Kasumi-1 (cell line): ENCODE measurements at places on chromosomes 7 and 10.
A peak's percentile ranks its signal among the peaks of the same experiment; 100 is the strongest.

DNA sequence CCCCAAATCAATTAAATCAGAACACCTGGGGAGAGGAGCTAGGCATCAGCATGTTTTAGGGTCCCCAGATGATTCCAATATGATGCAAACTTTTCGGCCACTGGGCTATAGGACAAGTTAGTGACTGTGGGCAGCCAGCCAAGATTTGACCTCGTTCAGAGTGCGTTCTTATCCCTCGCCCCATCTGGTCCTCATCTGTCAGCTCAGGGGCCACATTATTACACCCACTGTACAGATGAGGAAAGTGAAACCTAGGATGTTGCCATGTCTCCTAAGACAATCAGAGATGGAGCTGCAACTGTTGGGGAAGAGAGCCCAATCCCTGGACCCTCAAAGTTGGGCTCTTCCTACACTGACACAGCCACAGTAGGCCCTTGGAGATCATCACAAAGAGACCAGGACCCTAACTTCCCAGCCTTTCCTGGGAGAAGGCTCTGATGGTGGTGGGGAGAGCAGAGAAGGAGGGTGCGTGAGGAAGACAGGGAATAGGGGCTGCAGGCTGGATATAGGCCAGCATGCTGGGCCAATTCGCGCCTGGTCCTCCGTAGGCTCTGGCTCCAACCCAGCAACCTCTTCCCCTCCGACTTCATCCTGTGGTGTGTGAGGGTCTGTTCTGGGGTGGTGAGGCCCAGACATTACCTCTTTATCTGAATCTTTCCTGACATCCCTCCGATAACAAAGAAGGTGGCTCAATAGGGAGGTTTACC, 109.4 kb upstream of the ZMIZ1 start:
- no peak for DNase-seq

GRCh38 chr7:133502972-133503371, 250.1 kb downstream of the EXOC4 start:
- no peak for DNase-seq

- DNase-seq = no peak
Measured at GRCh38 chr7:45689011-45689796, 115.0 kb downstream of the ADCY1 start.

- DNase-seq = no peak
Measured at GRCh38 chr7:28595076-28595475, 182.8 kb downstream of the CREB5 start.

GRCh38 chr7:33886149-33886623, 19.2 kb upstream of the BMPER start:
- no peak for DNase-seq

GRCh38 chr7:50752422-50752821, 30.3 kb downstream of the GRB10 start:
- DNase-seq = no peak

DNA sequence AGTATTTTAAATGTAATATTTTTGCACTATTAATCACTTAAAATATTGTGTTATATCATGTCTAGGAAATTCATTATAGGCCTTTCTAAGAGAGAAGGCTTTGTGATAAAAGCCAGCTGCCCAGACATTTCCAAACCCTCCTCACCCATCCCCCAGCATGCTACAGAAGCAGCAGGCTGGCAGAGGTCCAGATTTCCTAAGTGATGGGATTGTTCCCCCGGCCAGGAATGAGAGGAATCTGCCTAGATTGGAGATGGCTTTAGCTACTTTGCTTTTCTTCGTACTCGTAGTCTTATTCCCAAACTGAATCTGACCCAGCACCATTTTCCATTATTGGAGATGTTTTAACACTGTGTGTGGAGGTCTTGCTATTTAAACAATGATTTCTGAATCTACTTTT, 29.4 kb downstream of the CDK14 start:
- no peak for DNase-seq

DNA sequence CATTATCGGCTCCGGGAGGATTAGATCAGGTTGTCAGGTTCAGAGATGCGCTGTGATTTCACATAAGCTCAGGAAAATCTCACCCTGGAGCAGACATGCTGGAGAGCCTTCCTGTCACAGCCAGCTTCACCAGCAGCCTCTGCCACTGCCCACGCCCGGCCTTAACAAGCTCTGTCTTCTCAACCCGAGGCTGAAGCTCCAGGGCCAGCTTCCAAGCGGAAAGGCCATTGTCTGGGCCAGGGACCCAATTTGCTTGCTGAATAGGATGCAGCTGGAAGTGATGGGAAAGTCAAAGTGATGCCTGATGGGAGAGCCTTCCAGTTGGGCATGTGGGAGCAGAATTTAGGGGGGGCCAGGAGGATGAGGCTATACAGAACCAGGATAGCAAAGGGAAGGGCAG, 36.3 kb downstream of the C10orf105 start:
- DNase-seq = no peak

DNA sequence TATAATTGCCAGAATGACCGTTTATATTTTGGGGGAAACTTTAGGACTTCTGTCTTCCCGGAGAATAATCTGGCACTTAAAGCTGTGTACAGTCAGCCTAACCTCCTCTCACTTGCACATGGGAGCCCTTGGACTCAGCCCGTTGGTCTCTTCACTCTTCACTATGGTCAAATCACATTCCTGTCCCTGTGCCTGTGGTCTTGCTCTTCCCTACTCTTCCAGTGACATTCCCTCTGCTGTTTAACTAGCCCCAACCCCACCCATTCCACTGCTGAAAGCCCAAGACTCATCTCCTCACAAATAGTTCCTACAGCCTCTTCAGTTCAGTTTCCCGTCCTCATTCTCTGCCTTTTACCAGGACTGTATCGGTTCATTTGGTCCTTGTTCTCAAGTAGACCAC, 135.0 kb downstream of the DYNC1I1 start:
- DNase-seq = no peak

DNA sequence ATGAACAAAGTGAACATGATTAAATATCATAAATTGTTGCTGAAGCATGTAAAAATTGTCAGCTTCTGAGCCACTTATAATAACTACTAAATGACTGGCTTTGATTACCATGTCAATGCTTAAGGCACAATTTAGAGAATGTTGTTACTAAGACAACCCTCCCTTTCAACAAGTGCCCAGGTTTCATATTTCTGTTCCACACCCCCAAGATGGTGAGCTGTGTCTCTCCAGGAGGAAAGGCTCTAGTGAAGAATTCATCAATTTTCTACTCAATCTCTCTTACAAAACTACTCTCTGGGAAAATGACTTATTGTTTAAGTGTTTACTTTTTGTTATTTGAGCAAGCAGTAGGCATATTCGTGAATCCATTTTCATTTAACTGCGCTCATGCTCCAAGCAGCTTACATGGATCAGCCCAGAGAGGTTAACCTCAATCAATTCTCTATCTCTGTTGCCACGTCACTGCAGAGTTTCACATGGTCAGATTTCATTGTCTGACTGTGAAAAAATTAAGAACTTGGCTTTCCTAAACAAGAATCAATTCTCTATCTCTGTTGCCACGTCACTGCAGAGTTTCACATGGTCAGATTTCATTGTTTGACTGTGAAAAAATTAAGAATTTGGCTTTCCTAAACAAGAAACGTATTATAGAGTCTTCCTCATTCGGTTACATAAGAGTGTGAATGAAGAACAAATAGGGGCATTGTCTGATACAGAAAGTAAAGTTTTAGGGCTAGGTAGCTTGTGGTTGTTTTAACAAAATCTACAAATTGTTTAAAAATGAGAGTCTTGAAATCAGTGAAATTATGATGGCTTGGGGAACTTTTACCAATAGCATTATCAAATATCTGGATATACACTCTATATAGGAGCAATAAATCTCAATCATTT, 49.7 kb downstream of the CCDC71L start:
- DNase-seq = no peak

DNA sequence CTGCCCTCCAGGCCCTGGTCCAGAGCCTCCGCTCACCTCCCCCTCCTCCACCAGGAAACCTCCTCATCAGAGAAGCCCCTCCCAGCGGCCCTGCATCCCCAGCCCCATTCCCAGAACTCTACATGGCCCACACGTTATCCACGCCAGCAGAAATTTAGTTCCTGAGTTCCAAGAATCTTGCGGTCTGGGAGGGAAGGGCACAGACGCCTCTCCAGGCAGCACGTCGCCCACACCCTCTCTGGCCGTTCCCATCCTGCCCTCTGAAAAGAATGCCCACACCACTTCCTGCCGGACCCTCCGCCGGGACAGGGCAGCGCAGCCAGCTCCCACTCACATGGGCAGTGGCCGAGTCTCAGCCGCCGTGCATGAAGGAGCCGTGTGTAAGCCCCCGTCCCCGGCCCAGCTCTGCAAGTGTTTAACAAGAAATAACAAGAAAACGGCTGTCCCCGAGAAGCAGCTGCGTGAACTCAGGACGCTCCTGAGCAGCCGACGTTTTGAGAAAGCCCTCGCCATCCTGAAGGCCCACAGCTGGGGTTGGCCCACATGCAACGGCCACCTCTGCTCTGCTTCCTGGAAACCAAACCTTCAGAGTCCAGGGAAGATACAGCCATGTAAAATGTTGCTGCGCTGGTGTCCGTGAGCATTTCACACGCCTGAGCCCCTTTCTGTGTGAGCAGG, 17.4 kb downstream of the ADGRA1 start:
- no peak for DNase-seq

- DNase-seq = no peak
Measured at GRCh38 chr7:124751027-124751426, 14.6 kb downstream of the GPR37 start.

DNA sequence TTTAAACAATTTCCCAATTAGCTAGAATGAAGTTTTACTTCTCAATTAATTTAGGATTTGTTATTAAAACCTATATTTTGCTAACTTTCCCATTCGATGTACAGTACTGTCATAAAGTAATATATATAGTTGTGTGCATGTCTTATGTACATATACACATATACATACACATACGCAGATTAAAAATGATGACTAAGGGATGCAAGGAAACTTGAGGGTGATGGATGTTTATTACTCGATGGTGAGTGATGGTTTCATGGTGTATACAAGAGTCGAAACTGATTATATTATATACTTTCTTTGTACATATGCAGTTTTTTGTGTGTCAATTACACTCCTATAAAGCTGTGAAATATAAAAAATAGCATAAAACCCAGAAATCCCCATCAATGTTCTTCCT, 248.2 kb downstream of the COBL start:
- no peak for DNase-seq

- no peak for DNase-seq
Measured at GRCh38 chr7:67402280-67402679, 405.6 kb downstream of the TYW1 start.

DNA sequence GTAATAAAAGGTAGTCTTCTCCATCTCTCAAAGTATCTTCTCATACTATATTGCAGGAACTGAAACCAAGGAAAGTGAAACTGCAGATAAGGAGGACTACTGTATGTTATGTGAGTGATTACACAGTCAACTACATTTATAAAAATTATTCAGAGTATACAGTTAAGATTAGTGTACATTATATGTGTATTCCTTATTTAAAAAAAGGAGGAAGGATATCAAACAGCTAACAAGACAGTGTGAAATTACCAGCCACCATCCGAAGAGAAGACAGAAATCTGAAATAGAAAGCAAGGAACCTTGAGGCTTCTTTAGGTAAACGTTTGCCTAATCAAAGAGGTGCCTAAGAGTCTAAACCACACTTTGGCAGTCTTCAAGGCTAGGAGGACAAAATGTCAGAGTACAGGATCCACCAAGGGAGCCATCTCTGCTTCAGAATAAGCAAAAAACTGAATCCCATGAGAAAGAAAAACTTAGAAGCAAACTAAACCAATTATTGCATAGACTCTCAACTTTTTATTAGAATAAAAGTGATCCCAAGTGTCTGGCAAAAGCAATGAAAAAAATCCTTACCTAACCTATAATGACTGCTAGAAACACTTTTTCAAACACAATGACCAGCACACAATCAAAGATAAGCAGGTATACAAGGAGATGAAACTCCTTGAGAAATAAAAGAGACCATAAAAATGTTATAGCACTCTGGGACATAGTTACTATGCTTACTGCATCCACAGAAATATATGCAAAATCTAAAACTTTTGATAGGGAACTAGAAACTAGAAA, 6.4 kb downstream of the USP6NL start:
- no peak for DNase-seq

DNA sequence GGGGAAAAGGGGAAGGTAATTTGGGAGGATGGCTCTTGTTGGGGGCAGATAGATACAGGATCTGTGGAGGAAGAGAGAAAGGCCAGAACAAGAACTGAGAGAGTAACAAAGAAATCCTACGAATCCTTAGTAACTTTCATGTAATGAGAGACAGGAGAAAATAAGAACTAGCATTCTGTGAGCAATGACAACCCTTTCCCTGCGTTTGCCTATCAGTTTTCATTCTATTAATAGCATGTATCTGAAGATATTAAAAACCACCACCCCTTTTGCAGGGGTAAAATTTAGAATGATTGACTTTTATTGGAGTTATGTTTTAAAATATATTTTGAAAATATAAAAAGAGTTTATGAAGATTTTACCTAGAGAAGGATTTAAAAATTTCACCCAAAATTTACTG, 132.8 kb downstream of the ZEB1 start:
- no peak for DNase-seq

DNA sequence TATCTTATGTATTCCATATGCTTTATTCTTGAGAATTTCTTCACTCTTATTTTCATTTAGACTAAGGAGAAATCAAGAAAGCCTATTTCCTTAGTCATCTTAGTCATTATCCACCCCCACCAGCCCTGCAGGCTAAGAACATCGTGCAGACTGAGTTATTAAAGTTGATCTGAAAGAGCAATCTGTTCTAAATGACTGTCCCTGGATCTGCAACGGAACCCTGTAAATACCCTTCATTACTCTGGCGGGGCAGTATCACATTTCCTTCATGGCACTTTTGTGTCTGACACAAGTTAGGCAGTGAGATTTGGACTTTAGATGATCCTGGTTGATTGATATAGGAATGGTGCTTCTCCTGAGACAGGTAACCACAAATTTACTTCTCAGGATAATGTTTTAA, 3.5 kb upstream of the MYPN start:
- DNase-seq = no peak

DNA sequence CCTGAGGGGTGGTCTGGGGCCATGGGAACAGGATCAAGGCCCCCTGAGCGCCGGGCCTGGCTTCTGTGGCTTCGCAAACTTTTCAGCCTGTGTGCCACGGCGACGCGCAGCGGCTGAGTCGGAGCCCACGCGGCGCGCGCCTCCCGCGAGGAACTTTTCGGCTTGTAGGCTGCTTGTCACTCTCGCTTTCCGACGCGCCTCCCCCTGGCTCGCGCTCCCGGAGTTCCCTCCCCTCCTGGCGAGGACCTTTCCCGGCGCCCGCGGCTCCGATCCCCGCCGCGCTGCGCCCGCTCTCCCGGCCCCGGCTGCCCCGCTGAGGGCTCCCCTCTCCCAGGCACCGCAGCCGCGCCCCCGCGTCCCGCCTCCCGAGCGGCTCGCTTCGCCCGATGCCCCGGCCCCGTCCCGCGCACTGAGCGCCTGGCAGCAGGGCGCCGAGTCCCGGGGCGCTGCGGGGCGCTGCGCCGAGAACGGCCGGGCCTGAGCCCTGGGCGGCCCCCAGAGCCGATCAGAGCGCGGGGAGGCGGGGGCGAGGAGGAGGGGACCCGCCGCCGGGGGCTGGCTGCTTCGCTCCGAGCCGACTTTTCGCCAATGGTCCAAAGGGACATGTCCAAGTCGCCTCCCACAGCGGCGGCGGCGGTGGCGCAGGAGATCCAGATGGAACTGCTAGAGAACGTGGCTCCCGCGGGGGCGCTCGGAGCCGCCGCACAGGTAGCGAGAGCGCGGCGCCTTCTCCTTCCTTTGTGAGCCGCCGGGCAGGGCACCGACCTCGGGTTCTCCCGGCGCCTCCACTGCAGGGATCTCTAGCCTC, at the start of gene CACNB2:
Gene CACNB2 (plus strand): TSS at position 276 of the 808 bp plus-strand sequence.
- no peak for DNase-seq

GRCh38 chr10:97406064-97406463, 4.9 kb upstream of the RRP12 start:
- peak; percentile 98 for DNase-seq
